ENCODE measurements at places on chromosomes 5 and 9.

DNA sequence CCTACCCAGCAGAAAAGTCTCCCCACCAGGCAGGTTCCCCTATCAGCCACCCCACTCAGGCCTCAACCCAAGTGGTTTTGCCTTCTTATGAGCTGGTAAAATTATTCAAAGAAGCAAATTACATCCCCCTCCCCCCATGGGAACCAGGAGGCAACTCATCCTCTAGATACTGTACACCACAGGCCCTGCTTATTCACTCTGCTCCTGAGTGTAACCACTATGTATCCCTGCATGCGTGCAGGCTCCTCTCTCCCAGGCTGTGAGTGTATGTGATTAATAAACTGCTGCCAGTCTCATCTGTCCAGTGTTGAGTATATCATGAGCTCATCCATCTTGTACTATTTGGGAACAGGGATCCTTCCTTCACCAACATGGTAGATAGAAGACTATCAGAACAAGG is 8.6 kb downstream of the KCTD16 start:
- DNase-seq: no peak

DNA sequence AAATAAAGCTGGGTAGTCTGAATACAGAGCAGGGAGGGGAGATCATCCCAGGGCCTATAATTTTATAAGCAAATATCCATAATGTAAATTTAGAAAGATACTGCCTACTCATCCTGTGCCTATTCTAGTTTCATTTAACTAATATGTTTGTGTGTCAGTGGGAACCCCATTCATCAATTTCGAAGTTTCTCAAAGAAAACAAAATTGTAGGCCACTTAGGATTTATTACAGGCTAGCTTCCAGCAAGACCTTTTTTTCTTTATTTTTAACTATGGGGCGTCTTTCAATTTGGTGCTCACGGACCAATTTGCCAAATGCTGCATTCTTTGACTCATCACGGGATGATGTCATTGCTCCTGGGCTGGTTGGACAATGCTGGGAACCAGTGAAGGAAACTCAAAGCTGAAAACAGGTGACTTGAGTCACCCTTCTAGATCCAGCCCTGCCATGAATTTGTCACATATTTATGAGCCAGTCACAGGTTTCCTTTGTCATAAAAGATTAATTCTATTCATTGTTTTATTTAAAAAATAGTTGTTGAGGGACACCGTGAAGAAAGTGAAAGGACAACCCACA is 13.4 kb downstream of the PCSK5 start:
- peak; percentile 9 for DNase-seq

GRCh38 chr9:74901001-74901400 is 13.3 kb upstream of the TRPM6 start:
- no peak for DNase-seq

DNA sequence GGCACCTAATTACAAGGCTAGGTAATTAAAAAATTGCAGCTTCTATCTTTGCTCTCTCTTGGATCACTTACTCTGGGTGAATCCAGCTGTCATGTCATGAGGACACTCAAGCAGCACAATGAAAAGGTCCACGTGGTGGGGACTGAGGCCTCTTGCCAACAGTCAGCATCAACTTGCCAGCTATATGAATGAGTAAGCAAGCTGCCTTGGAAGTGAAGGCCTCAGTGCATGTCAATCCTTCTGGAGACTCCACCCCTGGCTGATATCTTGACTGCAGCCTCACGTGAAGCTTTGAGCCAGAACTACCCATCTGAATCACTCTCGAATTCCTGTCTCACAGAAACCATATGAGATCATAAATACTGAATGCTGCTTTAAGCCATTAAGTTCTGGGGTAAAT is 140.5 kb downstream of the SNX18 start:
- no peak for DNase-seq

DNA sequence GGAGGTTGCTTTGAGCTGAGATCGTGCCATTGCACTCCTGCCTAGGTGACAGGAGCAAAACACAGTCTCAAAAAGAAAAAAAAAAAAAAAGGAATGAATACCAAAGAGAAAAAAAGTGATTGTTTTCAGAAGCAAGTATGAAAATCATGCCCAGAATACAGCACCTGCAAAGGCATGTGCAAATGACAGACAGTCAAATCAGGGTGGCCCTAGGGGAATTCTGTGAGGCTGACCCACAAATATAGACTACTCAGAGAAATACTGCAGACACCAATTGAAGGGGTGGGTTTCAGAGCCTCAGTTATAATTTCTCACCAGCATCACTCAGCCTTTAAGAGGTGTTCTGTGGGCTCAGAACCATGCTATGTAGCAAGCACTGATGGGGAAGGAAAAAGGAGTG is 28.6 kb downstream of the DCAF12 start:
- DNase-seq: no peak

GRCh38 chr5:56375011-56375410 is 141.9 kb upstream of the ANKRD55 start:
- no peak for DNase-seq

GRCh38 chr9:112810696-112811490 is 60.3 kb downstream of the SNX30 start:
- no peak for DNase-seq

- no peak for DNase-seq
Measured at GRCh38 chr5:73130811-73131210, 10.4 kb downstream of the TMEM171 start.

DNA sequence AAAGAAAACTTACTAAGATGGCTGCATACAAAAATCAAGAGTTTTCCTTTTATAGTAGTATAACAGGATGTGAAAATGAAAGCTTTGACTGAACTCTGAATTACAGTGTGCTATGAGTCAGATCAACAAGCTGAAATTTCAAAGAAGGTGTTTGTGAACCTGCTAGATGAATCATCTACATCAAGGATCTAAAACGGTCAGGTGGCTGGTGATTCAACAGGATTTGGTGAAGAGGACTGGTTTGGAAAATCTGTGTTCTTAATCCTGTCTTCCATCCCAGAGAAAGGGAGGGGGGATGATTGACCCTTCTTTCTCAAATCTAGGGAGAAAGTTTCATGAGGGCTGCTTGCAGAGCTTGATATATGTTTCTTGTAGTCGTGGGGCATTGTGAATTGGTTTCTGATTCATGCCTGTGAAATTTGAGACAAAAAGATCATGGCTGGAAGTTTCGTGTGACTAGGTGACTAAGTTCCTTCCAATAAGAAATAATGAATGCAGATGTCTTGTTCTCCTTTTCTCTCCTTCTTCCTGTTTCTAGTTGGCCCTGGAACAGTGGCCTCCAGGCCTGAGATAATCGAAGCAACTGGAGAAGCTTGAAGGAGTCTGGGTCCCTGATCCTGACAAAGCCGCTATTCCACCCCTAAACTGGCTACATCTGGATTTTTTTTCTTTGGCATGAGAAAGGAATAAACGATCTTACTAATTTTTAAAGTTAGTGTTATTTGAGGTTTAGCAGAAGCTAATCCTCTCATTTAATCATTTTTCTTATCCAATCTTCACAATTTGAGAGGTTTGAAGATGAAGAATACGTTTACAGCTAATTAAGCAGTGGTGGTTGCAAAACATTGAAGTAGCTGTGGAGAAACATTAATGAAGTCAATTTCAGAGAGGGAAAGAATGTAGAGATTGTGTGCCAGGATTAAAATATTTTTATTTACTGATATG is 67.2 kb downstream of the MRPS30 start:
- peak; percentile 20 for DNase-seq

GRCh38 chr9:6079386-6079785 is 64.0 kb upstream of the RANBP6 start:
- no peak for DNase-seq

DNA sequence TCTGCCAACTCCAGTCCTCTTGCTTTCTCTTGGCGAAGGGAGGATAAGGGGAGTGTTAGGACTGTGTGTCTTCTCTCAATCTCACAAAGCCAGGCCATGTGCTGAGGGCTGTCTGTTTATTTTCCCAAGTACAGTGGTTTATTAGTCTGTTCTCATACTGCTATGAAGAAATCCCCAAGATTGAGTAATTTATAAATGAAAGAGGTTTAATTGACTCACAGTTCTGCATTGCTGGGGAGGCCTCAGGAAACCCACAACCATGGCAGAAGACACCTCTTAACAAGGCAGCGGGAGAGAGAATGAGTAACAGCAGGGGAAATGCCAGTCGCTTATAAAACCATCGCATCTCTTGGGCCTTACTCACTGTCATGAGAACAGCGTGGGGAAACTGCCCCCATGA is 36.2 kb upstream of the CKS2 start:
- peak; percentile 66 for DNase-seq

DNA sequence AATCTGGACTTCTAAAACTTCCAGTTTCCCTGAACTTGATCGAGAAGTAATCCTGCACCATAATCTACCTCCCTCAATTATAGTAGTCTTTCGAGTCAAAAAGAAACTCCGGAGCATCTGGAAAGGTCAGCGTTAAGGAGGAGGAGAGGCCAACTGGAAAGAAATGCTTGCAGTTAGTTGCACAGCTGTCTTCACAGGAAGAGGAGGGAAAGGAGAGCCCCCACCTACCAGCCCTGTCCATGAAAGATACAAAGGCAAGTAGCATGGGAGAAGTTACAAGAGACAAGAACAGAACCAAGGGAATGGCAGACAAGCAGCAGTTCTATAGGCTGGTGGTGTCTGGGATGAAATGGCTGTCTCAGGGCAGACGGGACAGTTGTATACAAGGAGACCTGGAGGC is 170.6 kb downstream of the RAB3C start:
- DNase-seq: no peak

GRCh38 chr5:120088836-120089235 is 375.3 kb upstream of the PRR16 start:
- DNase-seq: no peak

GRCh38 chr5:32339198-32339597 is 26.5 kb upstream of the MTMR12 start:
- no peak for DNase-seq

DNA sequence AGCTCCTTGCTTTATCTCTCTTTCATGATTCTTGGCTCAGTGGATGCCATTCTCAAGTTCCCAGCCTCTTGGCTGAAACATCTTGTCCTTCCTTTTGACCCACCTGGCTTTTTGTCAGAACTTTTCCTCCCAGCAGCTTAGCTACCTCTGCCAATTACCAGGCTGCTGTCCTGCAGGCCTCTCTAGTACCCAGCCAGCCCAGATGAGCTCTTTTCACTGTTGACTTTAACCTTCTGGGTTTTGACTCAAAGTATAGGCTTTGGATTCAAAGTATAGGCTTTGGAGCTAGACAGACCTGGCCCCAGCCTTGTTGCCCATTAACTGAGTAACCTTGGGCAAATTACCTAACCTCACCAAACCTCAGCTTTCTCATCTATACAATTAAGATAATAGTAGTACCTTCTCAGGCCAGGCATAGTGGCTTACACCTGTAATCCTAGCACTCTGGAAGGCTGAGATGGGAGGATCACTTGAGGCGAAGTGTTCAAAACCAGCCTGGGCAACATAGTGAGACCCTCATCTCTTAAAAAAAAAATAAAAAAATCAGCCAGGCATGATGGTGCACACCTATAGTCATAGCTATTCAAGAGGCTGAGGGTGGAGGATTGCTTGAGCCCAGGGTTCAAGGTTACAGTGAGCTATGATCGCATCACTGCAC is 6.6 kb upstream of the TMEFF1 start:
- no peak for DNase-seq

- DNase-seq: no peak
Measured at GRCh38 chr9:116817762-116818161, 130.7 kb downstream of the TRIM32 start.

GRCh38 chr9:93059011-93059714 is 662 bp downstream of the SUSD3 start:
- no peak for DNase-seq

- DNase-seq: no peak
Measured at GRCh38 chr9:95516734-95517558, at the start of gene PTCH1. PTCH1 (minus strand) TSS chr9:95516971.

- DNase-seq: no peak
Measured at GRCh38 chr9:131915181-131915580, 164.5 kb downstream of the MED27 start.

- DNase-seq: no peak
Measured at GRCh38 chr5:33537240-33537639, 96.5 kb downstream of the TARS1 start.

GRCh38 chr9:31776471-31776870 is 608.0 kb upstream of the ACO1 start:
- no peak for DNase-seq

Measured in T1000 (cell line).